ENCODE measurements at places on chromosomes 1 and 21. TPM values are rescaled to one million over a fixed set of nuclear protein-coding genes. Genes with fewer than 3 reads are reported as not detected.

DNA sequence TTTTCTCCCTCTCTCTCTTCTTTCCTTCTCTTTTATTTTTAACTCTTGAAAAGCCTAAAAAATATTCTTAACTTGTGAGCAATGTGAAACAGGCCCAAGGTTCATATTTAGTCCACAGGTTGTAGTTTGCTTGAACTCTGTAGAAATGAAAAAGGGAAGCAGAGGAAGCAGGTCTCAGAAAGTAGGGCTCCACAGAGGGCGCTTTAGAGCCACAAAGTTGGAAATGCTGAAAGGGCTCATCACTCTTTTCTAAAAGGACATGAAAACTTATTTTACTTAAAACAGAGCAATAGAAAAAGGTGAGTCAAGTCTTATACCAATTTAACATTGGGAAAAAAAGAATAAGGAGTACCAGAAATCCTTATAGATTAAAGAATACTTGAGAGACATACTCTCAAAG is 247.0 kb downstream of the USP25 start:
- no peak overlapping the region for H3K4me3 ChIP-seq
- DNase-seq = no peak
- H3K27ac ChIP-seq = no peak overlapping the region
- no peaks in the 10 kb centered on the region for H3K27me3 ChIP-seq
- H3K36me3 ChIP-seq = no peaks in the 10 kb centered on the region

- DNase-seq = no peak
- no peaks in the 10 kb centered on the region for H3K4me1 ChIP-seq
- no peaks in the 10 kb centered on the region for H3K36me3 ChIP-seq
- H3K4me3 ChIP-seq = no peak overlapping the region
These were observed 90.3 kb downstream of the WLS start for GRCh38 chr1:68142036-68142435.

Gene CCDC190
- not detected for total RNA-seq

Gene OPTC
- not detected for total RNA-seq

GRCh38 chr1:210556475-210556874 is 227.8 kb downstream of the HHAT start:
- H3K27me3 ChIP-seq = peaks cover 2% of the 10 kb centered on the region
- no peak for DNase-seq
- no peaks in the 10 kb centered on the region for H3K4me1 ChIP-seq
